ENCODE measurements at places on chromosomes 16 and 17. TPM values are rescaled to one million over a fixed set of nuclear protein-coding genes. Genes with fewer than 3 reads are reported as not detected.

The PCGF2 gene
- 63.2 TPM for total RNA-seq

The CDYL2 gene
- total RNA-seq = 0.69 TPM

The VMO1 gene
- 1.2 TPM for total RNA-seq

The ZNF624 gene
- 0.98 TPM for total RNA-seq

The YPEL2 gene
- total RNA-seq = 2.7 TPM

The PROCA1 gene
- 1.4 TPM for total RNA-seq

The SCO1 gene
- total RNA-seq = 57.1 TPM

The EFNB3 gene
- total RNA-seq = 1.2 TPM

The RILP gene
- total RNA-seq = 16.3 TPM

The EDC4 gene
- total RNA-seq = 60.7 TPM

The GP1BA gene
- not detected for total RNA-seq

The HS3ST6 gene
- total RNA-seq = 1.3 TPM

The TSNAXIP1 gene
- 0.65 TPM for total RNA-seq

The PLA2G15 gene
- 13.7 TPM for total RNA-seq

The DPEP2NB gene
- not detected for total RNA-seq

The TERB1 gene
- total RNA-seq = 0.07 TPM

The CES5A gene
- total RNA-seq = not detected

The NPW gene
- total RNA-seq = 1.0 TPM

The RPA1 gene
- 60.0 TPM for total RNA-seq

The MT1H gene
- not detected for total RNA-seq

The KRTAP16-1 gene
- total RNA-seq = not detected

The SLC13A2 gene
- 0.12 TPM for total RNA-seq

The ST6GALNAC1 gene
- 0.52 TPM for total RNA-seq

The KCNAB3 gene
- total RNA-seq = 2.0 TPM
